ENCODE measurements at places on chromosomes 4 and X.

GRCh38 chrX:9249051-9249846, 215.3 kb upstream of the FAM9B start:
- DNase-seq = no peak

GRCh38 chr4:31908261-31908660, 1188.1 kb downstream of the PCDH7 start:
- DNase-seq = no peak

DNA sequence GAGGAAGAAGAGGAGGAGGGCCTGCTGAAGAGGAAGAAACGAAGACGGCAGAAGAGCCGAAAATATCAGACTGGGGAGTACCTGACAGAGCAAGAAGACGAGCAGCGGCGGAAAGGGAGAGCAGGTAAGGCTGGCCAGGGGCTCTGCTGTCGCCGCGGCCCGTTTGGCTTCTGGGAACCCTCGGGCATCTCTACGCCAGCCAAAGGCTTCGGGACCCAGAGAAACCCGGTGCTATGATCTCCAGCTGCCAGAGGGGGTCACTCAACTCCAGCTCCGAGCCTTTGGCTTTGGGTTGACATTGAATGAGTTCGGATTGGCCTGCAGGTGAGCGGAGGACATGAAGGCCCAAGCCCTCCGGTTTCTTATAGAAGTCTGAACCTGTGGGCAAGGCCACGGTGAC, 42.8 kb downstream of the BCORL1 start:
- DNase-seq = no peak

- no peak for DNase-seq
These were observed 21.5 kb downstream of the PKD2 start for GRCh38 chr4:88028946-88029345.

- no peak for DNase-seq
These were observed 20.7 kb downstream of the FHDC1 start for GRCh38 chr4:152956650-152957436.

DNA sequence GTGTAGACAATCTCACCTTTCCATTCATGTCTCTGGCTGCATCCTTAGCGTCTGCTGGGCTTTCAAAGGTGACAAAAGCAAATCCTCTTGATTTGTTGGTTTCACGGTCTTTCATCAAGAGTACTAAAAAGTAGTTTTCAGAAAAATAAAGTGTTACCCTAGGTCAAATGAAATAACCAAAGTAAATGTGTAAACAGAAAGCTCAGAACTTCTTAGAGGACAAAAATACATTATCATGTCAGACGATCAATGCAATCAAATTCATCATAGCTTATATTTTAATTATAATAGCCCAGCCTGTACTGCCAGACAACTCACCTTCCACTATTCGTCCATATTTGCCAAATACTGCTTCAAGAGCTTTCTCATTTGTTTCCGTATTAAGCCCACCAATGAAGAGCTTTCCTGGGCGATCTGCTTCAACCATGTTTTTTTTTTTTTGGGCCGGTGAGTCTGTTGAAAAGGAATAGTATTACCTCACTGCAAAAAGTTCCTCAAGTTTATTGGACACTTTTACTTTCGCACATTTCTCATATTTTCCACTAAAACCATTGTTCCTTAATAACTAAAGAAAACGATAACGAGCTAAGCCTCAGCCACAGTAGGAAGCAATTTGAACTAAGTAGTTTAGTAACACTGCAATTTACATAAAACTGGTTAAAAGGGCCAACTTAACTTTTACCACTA, 1.4 kb downstream of the RBMX start:
- DNase-seq = no peak

GRCh38 chrX:10628906-10629305, 8.5 kb upstream of the MID1 start:
- DNase-seq = no peak

- DNase-seq = no peak
These were observed 8.3 kb downstream of the GPR82 start for GRCh38 chrX:41732260-41732659.
